Thymus (tissue), 14 donors: ENCODE measurements at places on chromosomes 7 and 10. TPM values are rescaled to one million over a fixed set of nuclear protein-coding genes. Genes with fewer than 3 reads are reported as not detected.

DNA sequence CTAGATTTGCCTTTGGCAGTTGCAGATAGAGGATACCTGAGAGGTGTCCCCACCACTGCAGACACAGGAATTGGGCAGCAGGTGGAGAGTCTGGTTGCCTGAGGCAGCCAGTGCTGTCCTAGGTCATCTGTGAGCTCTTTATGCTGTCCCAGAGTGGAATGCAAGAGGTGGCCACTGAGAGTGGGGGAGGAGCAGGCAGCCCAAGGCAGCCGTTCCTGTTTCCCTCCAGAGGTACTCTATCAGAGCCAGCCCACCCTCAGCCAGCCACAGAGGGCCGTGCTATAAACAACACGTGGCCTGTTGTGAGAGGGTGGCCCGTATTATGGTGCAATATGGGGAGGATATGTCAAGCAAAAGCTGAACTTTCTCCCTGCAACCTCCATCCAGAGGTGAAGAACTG, 8.5 kb downstream of the LRRC18 start:
- no peak overlapping the region for H3K27ac ChIP-seq
- no peaks in the 10 kb centered on the region for H3K36me3 ChIP-seq
- no peak for DNase-seq

GRCh38 chr10:113620511-113620910, 43.3 kb downstream of the NRAP start:
- no peaks in the 10 kb centered on the region for H3K36me3 ChIP-seq
- no peak overlapping the region for H3K27ac ChIP-seq
- DNase-seq = no peak
- H3K4me1 ChIP-seq = no peaks in the 10 kb centered on the region

DNA sequence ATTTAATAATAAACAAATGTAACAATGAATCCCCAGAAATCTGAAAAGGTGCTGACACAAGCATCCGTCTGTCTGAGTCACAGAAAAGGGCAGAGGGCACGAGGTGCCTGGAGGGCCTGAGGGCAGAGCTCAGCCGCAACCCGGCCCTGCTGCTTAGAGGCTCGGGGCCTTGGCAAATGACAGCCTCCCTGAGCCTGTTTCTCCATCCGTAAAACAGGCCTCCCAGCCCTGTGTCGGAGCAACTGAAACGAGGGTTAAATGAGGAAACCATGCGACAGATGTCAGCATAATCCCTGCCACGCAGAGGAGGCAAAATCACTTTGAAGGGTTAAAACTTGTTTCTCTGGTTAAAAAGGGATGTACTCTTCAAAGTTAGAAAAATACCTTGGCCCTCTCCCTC, 24.9 kb downstream of the NUDT1 start:
- H3K4me3 ChIP-seq = no peak overlapping the region
- H3K27ac ChIP-seq = no peak overlapping the region
- H3K27me3 ChIP-seq = no peaks in the 10 kb centered on the region

DNA sequence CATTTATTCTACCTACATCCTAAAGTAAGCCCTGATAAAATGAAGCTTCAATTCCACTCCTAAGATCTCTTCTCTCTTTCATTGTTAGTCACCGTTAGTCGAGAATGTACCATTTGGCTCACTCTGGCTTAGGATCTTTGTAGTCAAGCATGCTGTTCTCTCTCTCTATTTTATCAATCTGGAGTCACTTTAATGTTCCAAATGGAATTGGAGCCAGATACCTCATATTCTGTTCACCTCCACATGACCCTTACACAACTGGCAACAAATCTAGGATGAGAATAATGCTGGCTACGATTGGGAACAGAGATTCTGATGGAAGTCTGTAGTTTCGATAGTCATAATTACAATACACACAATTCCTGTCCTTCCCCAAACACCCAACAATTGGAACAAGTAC, 213.7 kb downstream of the TWIST1 start:
- no peaks in the 10 kb centered on the region for H3K4me1 ChIP-seq
- H3K27me3 ChIP-seq = no peaks in the 10 kb centered on the region
- H3K36me3 ChIP-seq = no peaks in the 10 kb centered on the region
- no peak overlapping the region for H3K4me3 ChIP-seq

DNA sequence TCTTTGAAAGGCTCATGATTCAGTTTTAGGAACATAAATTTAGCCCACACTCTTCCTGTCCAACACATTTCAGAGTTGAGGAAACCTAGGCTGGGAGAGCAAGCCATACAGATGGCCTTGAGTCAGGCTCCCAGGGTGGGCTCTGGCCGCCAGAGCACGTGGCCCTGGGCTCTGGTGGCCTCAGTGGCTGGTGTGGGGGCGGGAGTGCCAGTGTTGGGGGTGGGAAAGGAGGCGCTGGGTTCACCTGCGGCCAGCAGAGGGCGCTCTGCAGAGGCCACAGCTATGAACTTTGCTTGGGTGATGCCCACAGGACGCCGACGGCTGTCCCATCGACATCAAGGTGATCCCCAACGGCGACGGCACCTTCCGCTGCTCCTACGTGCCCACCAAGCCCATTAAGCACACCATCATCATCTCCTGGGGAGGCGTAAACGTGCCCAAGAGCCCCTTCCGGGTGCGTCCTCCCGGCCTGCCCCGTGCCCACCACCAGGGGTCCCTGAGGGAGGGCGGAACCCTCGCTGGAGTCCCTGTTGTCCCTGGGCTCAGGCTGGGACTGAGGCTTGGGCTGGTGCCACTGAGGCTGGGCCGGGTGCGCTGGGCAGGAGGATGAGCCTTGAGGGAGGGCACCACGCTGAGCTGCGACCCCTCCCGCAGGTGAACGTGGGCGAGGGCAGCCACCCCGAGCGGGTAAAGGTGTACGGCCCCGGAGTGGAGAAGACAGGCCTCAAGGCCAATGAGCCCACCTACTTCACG, 11.9 kb downstream of the FLNC start:
- H3K36me3 ChIP-seq = no peaks in the 10 kb centered on the region
- H3K27ac ChIP-seq = no peak overlapping the region
- H3K4me3 ChIP-seq = no peak overlapping the region
- H3K27me3 ChIP-seq = no peaks in the 10 kb centered on the region
- no peak for DNase-seq

DNA sequence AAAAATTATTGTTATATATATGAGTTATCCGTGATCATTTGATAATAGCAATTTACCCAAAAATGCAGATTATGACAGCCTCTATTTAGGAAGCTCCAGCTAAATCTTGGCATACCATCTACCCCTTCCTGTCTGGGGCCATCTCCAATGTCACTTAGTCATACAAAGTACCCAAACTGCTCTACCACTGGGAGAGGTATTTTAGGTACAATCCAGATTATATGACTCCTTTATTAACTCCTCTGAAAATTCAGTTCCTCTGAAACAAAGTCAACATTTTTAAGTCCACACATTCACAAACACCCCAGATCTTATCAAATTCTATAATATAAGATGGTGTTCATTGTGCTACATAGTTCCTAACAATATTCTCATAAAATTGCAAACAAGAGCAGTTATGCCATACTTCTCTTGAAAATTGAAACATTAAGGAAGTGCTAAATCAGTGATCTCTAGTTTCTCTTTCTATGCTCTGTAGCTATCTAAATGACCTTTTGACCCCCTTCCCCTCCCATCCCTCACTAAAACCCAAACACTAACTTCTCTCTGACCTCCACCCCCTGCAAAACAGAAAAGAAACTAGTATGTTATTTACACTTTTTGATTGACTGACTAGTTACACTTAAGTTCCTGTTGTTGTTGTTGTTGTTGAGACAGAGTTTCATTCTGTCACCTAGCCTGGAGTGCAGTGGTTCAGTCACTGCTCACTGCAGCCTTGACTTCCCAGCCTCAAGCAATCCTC, 16.4 kb downstream of the HOXA1 start:
- no peak overlapping the region for H3K4me3 ChIP-seq
- H3K36me3 ChIP-seq = no peaks in the 10 kb centered on the region
- no peak for DNase-seq
- H3K27me3 ChIP-seq = peaks cover 2% of the 10 kb centered on the region

GRCh38 chr7:70063927-70064326, 465.7 kb downstream of the AUTS2 start:
- H3K4me1 ChIP-seq = no peaks in the 10 kb centered on the region
- no peak for DNase-seq
- no peak overlapping the region for H3K27ac ChIP-seq
- H3K4me3 ChIP-seq = no peak overlapping the region
- no peaks in the 10 kb centered on the region for H3K36me3 ChIP-seq

DNA sequence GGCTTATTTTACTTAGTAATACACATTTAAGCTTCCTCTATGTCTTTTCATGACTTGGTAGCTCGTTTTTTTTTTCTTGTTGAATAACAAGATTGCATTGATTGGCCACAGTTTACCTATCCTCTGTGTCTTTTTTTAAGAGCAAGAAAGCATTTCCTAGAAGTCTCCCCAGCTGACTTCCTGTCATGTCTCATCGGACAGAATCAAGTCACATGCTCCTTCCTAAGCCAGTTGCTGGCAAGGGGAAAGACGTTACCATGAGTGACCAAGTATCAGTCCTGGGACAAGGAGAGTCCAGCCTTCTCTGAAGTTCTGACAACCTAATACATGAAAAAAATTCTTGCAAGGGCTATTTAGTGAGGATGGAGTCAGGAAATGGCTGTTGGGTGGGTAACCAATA, 24.9 kb upstream of the SFRP5 start:
- no peak overlapping the region for H3K27ac ChIP-seq
- H3K4me1 ChIP-seq = peaks cover 4% of the 10 kb centered on the region
- peaks cover 5% of the 10 kb centered on the region for H3K27me3 ChIP-seq
- H3K4me3 ChIP-seq = no peak overlapping the region

- no peaks in the 10 kb centered on the region for H3K27me3 ChIP-seq
- DNase-seq = no peak
- no peak overlapping the region for H3K27ac ChIP-seq
- H3K4me3 ChIP-seq = no peak overlapping the region
These were observed 166.8 kb downstream of the IQUB start for GRCh38 chr7:123367484-123368122.

DNA sequence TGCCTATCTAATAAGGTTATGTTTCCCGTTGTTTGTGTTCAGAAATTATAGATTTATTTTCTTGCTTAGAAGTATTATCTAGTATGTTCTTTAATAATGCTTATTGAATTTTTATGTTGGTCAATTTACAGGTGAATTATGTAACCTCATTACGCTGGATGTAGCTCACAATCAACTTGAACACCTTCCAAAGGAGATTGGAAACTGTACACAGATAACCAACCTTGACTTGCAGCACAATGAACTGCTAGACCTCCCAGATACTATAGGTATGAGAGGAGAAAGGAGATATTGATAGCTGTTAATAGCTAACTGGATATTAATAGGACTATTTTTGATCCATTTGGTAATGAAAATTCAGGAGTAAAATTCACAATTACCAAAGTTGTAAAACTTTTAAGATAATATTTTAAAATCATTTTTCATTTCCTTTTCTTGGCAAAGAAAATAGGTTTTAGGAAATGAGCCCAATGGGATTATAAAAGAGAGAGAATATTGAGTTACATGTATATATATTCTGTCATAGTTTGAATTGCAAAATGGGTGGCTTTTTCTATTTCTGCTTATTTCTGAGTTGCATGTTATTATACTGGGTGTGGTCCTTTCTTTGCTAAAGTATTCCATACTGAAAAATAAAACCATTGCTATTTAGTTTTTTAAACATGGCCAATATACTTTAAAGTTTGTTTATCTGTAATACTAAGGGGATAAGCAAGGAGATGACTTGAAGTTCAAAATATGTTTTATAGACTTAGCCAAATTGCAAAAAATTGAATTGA, 66.3 kb downstream of the SHOC2 start:
- H3K27ac ChIP-seq = no peak overlapping the region
- H3K4me1 ChIP-seq = peaks cover 2% of the 10 kb centered on the region
- H3K4me3 ChIP-seq = no peak overlapping the region
- no peak for DNase-seq
- no peaks in the 10 kb centered on the region for H3K27me3 ChIP-seq
- H3K36me3 ChIP-seq = no peaks in the 10 kb centered on the region

DNA sequence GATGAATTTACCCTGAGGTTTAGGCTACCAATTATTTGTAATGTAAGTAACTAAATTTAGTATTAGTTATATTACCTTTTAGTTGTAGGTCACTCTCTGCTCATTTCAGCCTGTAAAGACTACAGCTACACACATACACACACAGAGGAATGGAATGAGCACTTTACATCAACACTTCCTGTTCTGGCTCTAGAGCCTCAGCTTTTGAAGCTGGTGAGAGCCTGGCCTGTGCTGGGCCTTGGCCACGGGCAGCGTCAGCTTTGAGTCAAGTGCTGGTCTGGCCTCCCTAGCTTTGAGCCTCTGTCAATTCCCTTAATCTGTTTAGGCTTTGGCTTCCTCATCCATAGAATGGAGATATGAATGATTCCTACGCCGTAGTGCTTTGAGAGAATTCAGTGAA, 141.7 kb downstream of the EGFR start:
- no peak for DNase-seq
- H3K27ac ChIP-seq = no peak overlapping the region
- peaks cover 4% of the 10 kb centered on the region for H3K27me3 ChIP-seq
- H3K4me3 ChIP-seq = no peak overlapping the region
- H3K4me1 ChIP-seq = no peaks in the 10 kb centered on the region

GRCh38 chr10:94104316-94105000, 110.7 kb downstream of the PLCE1 start:
- H3K27me3 ChIP-seq = no peaks in the 10 kb centered on the region
- no peaks in the 10 kb centered on the region for H3K36me3 ChIP-seq
- no peak overlapping the region for H3K27ac ChIP-seq
- DNase-seq = no peak
- no peaks in the 10 kb centered on the region for H3K4me1 ChIP-seq
- no peak overlapping the region for H3K4me3 ChIP-seq

- no peaks in the 10 kb centered on the region for H3K27me3 ChIP-seq
- H3K27ac ChIP-seq = no peak overlapping the region
- H3K36me3 ChIP-seq = no peaks in the 10 kb centered on the region
- H3K4me1 ChIP-seq = no peaks in the 10 kb centered on the region
These were observed 93.6 kb downstream of the GPR37 start for GRCh38 chr7:124672011-124672410.

DNA sequence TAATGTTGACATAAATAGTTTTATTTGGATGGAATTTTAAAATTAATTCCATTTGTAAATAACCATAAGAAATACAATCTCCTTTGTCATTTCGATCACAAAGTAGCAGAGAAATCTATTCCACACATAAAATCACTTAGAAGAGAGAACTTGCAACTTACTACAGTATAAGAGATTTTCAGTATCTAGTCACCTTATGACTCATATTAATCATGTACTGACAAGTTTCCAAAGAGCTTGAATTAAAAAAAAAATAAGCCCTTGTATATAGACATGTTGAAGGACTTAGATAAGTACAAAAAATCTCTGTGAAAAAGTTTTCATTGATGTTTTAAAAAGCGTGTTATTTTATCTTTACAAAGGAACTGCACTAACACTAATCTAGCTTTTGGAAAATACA, 207.1 kb upstream of the ETV1 start:
- H3K4me3 ChIP-seq = no peak overlapping the region
- no peaks in the 10 kb centered on the region for H3K27me3 ChIP-seq
- no peak overlapping the region for H3K27ac ChIP-seq
- DNase-seq = no peak
- H3K4me1 ChIP-seq = no peaks in the 10 kb centered on the region

ITPRID1 gene
- total RNA-seq = 0.05 TPM

ZFAND4 gene
- 20.4 TPM for total RNA-seq

CTAGE4 gene
- total RNA-seq = 0.28 TPM

TMEM196 gene
- total RNA-seq = 0.05 TPM
